ENCODE measurements at places on chromosomes 7 and 10. TPM values are rescaled to one million over a fixed set of nuclear protein-coding genes. Genes with fewer than 3 reads are reported as not detected.

Gene LSM5
- total RNA-seq, result 29.0 TPM

DNA sequence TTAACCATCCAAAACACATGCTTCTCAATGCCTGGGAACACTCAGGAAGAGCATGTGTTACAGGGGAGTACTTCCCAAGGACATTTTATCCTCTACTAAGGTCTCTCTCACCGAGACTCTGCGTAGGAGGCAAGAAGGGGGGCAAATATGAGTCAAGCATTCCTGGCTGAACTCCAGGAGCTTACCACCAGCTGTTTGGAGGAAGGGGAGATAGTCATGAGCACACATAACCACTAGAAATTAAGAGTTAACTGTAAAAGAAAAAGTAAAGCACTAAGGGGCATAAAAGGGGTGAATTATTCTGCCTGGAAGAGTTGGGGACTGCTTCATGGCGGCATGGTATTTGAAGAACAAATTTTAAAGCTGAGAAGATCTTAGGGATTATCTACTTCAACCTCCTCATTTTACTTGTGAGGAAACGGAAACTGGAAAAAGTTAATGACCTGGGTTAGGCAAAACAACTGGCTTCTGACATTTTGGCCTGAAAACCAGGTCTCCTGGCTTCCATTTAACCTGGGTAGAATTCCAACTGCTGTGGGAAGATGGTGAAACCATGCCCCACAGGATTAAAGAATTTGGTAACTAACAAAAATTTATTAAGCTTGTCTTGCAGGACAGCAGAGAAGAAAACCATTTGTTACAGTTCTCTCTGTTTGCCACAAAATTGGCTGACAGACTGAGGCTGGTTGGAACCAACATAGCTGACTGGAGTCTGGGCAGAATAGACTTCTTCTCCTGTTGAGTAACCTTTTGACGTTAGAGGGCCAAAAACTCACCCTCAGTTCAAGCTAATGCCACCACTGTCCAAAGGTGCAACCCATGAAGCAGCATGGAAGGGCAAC is 85.5 kb downstream of the SLC25A13 start:
- no peak for DNase-seq

Gene EVX1
- total RNA-seq, result not detected

Gene HYCC1
- total RNA-seq, result 25.7 TPM

Gene LIPN
- not detected for total RNA-seq
